Stimulated activated CD4-positive, alpha-beta T cell treated with anti-CD3 and anti-CD28 coated beads, TNF-alpha, amount 100 ng/mL, for 24 hours (primary cell): ENCODE measurements at places on chromosomes 13 and 19.

DNA sequence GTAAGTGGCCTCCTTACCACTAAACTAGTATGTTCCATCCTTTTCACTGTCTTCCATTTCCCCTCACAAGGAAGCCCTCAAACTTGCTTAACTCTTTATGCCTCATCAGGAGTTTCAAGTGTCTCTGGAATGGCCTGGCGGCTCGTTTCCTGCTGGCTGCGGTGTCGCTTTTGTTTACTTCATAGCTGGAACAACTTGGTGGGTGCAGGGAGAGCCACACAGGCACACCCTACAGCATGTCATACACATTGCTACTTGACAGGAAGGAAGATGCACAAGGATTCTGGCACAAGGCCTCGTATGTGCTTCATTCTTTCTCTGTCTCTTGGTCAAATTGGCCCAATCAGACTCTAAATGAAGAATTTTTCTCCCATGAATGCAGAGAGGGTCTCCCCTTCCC, 488.3 kb downstream of the FOXO1 start:
- peak; percentile 10 for DNase-seq

- peak; percentile 43 for DNase-seq
Measured at GRCh38 chr13:100392709-100393630, 195.6 kb downstream of the GGACT start.

DNA sequence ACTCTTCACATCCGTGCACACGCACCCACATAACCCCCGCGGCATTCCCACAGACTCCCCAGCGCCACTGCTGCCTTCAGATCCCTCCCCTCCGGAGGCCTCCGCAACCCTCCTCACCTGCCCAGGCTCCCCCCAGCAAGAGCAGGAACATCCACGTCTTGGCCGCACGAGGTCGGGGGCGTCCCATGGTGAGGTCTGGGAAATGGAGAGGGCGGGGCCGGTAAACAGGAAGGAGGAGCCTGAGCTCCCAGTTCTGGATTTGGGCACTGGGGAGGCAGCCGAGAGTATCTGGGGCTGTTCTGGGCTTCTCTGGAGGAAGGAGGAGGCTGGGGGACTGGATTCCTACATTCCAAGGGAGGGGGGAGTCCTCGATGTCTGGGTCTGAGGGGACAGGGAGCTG, 423 bp downstream of the KLK8 start:
- DNase-seq, result no peak

DNA sequence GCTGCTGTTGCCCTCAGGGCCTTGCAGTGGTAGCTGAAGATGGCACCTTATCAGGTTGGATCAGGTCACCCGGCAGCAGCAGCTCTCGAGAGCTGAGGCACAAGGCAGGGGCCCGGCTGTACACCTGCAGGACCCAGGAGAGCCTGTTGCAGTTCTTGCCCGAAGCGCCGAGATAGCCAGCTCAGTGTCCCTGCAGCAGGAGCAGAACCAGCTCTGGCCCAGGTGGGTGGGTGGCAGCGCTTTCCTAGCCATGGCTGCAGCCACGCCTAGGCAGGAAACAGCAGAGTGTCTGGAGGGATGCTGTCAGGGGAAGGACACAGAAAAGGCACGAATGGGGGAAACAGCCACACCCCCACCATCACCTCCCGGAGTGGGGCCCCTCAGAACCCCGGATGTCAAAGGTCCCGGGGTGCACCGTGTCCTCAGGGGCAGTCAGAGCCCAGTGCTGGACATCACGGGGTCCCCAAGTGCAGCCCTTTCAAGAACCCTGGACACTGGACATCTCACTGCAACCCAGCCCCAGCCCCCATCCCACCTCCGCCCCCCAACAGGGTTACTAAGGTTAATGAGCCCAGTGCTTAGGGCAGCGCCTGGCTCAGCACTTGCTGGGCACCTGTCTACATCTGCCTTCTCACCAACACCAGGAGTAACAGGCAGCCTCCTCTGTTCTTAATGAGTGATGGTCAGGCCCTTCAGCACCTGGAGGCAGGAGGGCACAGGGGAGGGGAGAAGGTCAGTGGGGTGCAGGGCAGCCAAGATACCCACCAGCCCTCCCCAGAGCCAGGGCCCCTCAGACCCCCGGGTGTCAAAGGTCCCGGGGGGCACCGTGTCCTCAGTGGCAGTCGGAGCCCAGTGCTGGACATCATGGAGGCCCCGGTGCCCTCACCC, 8.7 kb downstream of the ACP4 start:
- DNase-seq, result no peak

- DNase-seq, result peak; percentile 66
Measured at GRCh38 chr19:49555600-49556411, 24.6 kb downstream of the NOSIP start.

GRCh38 chr13:69879936-69880335, 227.7 kb upstream of the ATXN8OS start:
- DNase-seq, result no peak

DNA sequence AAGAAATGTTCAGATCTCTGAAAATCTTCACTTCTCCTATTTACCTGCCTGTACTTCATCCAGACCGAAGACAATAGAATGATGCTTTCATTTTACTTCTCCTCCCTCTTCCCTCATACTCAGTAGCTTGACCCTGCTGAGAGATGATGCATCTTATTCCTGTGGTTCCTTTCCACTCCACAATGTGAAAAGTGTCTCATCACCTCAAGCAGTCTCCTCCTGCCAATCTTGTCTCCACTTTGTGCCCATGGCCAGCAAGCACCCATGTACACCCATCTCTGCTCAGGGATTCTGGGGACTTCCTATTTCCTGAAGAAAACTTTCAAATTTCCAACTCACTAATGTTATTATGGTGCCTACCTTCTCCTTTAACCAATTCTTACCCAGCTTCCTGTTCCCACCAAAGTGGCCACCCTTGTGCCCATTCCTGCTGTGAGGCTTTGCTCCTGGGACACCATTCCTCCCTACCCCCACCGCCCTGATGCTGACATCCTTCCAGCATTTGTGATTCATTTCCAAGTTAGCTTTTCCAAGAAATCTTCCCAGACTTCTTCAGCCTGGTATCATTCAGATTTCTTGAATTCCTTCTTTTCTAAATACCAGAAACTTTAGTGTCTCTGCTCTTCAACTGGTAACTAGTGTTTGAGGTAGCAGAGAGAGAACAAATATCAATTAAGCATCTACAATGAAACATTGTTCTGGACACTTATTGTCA, 212.5 kb downstream of the POSTN start:
- DNase-seq, result no peak

DNA sequence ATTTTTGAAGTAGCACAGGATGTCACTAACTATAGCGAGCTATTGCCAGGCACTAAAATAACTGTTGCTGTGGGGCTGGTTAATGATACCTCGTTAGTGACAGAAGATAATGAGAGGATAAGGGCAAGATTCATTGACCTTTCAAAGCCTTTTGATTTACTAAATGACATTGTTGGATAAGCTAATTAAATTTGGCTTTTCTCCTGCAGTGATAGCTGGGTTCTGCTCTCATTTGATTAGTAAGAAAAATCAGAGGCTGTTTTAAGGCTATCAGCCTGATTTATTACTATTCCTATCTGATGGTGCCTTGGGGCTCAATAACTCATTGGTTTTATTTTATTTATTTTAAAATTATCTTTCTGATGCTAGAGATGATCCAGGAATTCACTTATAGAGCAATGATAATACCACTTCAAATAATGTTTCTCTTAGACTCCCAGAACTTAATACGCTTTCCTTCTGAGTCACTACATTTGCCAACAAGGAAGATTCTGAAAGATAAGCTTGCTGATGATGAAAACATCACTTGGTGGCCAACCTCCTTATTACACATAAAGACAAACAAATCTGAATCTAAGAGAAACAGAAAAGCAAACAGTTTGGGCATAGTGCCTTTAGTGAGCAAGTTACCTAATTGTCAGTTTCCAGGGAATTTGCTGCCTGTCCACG, 501.3 kb upstream of the ARGLU1 start:
- no peak for DNase-seq

- DNase-seq, result no peak
Measured at GRCh38 chr19:10648360-10648759, 5.8 kb upstream of the ILF3 start.

DNA sequence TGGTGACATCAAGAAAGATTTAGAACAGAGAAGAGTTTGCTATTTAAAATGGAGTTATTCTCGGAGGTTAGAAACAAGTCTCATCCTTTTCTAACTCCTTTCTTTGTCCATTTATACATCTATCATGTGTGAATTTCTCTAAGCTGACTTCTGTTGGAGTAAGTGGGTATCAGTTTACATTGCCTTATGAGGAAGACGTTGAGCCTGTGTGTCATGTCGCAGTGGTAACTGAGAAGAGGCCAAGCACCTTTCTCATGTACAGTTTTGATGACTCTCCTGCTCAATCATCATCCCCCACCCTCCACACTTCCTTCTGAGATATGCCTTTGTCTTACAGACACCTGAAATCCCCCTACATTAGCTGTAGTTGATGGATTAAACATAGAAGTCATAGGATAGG, 624.8 kb downstream of the LIG4 start:
- no peak for DNase-seq

GRCh38 chr13:61410266-61410665, 5.4 kb downstream of the PCDH20 start:
- no peak for DNase-seq

DNA sequence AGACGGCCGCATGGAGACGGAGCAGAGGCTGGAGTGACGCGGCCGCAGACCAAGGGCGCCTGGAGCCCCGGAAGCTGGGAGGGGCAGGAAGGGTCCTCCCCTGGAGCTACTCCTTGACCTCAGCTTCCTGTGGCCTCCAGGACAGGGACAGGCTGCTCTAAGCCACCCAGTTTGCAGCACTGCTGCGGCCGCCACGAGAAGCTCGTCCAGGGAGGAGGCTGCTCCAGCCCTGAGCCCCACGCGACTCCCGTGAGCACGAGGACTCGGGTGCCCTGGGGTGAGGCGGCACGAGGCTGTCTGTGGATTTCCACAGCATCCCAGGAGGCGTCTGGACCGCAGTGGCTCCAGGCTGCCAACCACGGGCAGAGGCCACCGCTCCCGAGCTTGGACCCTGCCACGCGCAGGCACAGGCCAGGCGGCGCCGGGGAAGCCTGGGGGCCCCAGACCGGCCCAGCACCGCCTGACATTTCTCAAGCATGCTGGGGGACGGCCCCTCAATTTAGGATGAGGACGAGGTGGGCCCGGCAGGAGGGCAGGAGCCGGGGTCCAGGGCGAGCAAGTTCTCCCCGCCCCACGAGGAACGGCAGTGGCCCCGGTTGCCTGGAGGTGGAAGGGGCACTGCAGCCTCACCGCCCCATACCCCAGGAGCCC, 10.7 kb downstream of the SBNO2 start:
- no peak for DNase-seq

DNA sequence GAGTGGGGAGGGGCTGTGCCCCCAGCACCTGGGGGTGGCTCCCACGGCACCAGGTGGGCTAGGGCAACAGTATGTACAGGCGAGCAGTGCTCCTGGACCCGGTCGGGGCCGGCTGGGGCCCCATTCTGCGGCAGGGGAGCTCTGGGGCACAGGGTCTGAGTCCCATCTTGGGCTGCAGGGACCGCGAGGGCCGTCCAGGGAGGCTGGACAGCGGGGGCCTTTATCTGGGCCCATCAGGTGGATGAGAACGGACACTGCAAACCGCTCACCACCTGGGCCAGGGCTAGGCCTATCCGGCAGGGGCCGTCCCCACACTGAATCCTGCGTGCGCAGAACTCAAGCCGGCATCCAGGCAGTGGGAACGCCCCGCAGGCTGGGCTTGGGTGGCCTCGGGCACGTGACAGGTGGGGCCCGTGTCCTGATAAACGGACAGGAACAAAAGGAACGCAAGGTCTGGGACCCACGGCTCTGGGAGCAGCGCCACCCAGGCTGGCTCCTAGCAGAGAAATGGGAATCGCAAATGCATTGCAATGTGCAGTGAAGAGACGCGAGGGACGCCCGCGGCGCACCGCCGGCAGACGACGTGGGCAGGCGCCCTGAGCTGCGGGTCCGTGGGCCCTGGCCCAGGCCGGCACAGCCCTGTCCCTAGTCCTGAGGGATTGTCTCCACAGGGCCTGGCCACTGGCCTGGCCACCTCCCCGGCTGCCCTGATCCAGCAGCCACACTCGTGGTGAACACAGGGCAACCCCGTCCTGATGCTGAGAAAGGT, 29.7 kb downstream of the BTBD2 start:
- DNase-seq, result no peak

GRCh38 chr19:4229179-4229931, at the start of gene EBI3:
EBI3 (plus strand) TSS chr19:4229523; CDS start chr19:4229551, 28 bp downstream.
- peak; percentile 68 for DNase-seq

GRCh38 chr19:36207605-36208252, 6.7 kb downstream of the ZNF565 start:
- no peak for DNase-seq

DNA sequence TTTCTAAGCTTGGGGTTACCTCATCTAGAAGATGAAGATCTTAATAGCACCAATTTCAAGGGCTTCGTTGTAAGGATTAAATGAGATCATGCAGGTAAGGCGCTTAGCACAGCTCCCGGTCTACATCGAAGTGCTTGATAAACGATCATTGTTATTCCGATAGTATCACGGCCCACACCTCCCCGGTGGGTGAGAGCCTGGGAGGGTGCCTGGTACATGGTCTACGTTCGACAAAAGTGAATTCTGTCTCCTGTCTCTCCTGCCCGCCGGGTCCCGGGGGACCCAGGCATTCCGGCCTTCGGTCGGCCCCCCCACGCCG, 501 bp upstream of the MYH14 start:
- DNase-seq, result no peak

DNA sequence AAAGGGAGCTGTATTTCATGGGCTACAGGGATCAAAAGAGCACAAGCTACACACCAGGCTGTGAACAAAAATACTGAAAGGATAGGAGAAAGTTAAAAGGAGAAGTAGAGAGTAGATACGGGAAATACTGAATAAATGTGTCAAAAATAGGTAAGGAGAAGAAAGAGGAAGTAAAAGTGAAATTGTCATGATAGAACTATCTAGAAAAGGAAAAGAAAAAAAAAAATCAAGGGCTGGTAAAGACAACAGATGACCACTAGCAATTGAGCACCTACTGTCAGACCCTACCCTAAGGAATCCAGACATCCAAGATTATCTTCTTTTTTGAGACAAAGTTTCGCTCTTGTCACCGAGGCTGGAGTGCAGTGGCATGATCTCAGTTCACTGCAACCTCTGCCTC, 4.8 kb downstream of the RUBCNL start:
- no peak for DNase-seq

DNA sequence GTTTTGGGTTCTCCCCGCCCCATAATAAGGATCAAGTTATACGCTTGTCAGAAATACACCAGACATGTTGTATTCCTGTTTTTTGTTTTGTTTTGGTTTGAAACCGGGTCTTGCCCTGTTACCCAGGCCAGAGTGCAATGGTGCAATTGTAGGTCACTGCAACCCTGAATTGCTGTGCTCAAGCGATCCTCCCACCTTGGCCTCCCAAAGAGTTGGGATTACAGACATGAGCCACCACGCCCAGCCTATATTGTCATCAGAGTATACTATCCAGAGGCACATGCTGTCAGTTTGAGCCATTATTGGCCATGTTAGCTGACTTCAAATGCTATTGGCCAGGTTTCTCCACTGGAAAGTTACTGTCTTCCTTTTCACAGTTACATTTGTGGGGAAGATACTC, 9.8 kb downstream of the SAFB start:
- no peak for DNase-seq

GRCh38 chr13:94595950-94596574, at the start of gene TGDS:
TGDS (minus strand) TSS chr13:94596152; CDS start chr13:94596136, 16 bp downstream.
- DNase-seq, result peak; percentile 80
